Right renal pelvis (tissue), 4 donors: ENCODE measurements at places on chromosomes 12 and 14.

DNA sequence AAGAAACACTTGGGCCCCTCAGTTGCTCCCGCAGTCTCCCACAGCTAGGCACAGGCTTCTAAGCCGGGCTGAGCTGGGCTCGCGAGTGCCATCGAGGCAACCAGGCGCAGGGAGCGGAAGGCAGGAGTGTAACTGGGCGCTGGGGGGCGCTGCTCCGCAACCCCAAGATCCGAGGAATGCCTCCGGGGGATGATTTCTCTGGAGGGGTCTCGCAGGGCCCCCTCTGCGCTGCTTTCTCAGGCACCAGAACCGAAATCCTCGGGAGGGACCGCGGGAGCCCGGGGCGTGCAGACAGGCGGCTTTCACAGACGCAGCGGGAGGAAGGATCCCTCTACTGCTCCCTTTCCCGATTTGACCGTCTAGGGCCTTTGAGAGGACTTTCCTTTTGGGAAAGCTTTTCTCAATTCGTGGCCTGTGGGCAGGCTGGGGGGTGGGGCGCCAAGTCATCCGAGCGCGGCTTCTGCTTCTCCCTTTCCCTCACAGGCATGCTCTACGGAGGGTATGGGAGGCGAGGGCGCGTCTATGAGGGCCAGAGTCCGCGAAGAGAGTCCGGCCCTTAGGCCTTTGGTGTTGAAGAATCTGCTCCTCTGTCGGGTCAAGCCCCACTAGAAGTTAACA is 4.3 kb upstream of the NKX2-1 start:
- no peak for DNase-seq

DNA sequence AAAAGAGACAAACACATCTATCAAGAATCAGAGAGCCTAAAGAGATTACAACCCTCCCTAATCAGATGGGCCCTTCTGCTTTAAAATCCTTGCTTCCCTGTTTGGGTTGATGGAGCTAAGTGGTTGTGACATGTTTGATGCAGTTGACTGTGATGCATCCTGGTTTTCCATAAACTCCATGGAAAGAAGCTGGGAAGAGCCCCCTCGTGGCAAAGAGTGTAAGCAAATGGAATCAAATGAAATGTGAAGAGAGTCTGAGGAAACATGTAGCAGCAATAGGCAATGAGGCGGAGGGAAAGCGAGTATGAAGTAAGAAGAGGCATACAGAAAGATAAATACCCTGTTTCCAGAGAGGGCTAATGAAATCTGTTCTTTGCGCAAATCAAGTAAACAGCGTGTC is 70.4 kb upstream of the SLCO1C1 start:
- DNase-seq = peak; percentile 53

GRCh38 chr12:110661337-110661972 is 27.5 kb downstream of the HVCN1 start:
- DNase-seq = no peak

- no peak for DNase-seq
Observed at GRCh38 chr14:65620195-65620594, 207.7 kb downstream of the FUT8 start.

- DNase-seq = no peak
Observed at GRCh38 chr14:90111895-90112534, 50.2 kb downstream of the KCNK13 start.

- DNase-seq = no peak
Observed at GRCh38 chr12:4859478-4860210, 50.1 kb upstream of the KCNA1 start.

GRCh38 chr14:104435147-104436046 is 144.2 kb upstream of the C14orf180 start:
- no peak for DNase-seq
